ENCODE measurements at places on chromosomes 11 and 22. TPM values are rescaled to one million over a fixed set of nuclear protein-coding genes. Genes with fewer than 3 reads are reported as not detected.

KMT2A gene
- polyA plus RNA-seq = 4.3 TPM

GRCh38 chr22:32517921-32518320 is 43.3 kb downstream of the FBXO7 start:
- no peak for DNase-seq

TSPAN18 gene
- polyA plus RNA-seq = 3.6 TPM

GRCh38 chr11:107482234-107482633 is 24.6 kb upstream of the CWF19L2 start:
- DNase-seq = no peak

GRCh38 chr11:125304136-125304535 is 139.6 kb downstream of the PKNOX2 start:
- DNase-seq = no peak
